ENCODE measurements at places on chromosomes 16 and 17.

DNA sequence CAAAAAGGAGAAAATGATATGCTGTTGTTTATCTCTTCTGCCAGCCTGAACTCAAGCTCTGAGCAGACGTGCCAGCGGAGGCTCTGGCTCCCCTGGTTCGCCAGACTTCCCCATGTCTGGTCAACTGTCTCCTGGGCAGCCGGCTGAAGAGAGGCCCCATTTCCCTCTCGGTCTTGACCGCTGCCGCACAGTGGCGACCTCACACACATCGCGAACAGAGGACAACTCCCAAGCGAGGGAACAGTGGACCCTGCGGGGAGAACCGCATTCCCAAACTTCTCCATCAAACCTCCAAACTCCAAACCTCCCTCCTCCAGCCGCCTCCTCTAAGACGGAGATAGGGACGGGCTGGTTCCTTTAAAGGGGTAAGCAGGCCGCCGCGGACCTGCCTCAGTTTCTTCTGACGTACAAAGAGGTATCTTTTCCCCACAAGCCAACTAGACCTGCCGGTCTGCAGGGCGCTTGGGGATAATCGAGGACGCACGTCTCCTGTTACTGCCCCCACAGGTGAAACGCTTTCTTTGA, 24.9 kb upstream of the RFFL start:
- no peak for DNase-seq

GRCh38 chr17:40363111-40363827, 1.3 kb downstream of the GJD3 start:
- DNase-seq = no peak

DNA sequence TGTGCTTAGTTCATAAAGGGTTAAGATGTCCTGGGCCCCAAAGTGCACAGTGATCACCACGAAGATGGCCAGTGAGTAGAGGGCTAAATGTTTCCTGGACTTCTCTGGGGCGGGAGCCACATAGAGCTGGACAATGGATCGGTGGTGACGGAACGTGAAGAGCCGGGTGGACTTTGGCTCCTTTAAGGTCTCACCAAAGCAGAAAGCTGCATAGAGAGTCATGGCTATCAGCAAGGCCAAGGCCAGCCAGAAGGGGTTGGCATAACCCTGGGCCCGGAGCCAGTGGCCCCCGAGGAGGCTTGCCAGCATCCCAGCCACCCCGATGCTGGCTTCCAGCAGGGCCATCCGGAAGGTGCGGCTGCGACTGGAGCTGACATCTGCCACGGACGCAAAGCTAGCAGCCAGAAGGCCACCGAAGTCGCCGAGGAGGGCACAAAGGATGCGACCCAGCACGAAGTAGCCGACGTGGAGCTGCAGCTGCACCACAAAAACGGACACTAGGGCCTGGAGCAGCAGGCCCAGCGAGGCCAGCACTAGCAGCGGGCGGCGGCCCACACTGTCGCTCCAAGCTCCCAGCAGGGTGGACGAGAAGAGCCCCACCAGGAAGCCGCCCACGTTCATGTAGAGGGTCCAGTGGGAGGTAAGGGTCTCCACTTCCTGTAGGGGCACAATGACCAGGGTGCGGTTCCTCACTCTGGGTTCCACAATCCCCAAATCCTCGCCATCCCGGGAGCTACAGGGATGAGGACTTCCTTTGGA, 1.0 kb downstream of the SLC46A1 start:
- DNase-seq = no peak

DNA sequence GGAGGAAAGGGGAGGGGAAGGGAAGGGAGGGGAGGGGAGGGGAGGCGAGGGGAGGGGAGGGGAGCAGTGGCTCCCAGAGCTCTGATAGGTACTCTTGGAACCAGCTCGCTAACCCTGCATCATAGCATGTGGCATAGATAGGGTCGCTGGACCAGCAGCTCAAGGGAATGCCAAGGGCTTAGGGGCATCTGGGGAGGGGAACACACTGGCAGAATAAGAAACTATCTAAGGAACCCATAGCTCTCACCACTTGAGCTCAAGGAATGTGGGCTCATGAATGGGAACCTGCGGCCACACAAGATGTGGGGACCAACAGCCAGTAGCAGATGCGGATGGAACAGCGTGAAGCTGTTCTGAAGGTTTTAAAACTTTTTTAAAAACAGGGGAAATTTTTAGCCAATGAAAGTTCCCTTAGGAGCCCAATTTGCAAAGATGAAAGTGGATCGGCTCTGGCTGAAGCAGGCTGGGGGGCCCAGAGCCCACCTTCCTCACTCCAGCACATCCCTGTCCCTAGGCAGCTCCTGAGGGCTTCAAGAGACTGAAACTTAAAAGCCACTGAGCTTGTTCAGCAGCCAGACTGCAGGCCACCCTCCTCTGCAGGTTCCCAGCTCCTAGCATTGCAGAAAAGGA, 46.9 kb downstream of the PIMREG start:
- no peak for DNase-seq

DNA sequence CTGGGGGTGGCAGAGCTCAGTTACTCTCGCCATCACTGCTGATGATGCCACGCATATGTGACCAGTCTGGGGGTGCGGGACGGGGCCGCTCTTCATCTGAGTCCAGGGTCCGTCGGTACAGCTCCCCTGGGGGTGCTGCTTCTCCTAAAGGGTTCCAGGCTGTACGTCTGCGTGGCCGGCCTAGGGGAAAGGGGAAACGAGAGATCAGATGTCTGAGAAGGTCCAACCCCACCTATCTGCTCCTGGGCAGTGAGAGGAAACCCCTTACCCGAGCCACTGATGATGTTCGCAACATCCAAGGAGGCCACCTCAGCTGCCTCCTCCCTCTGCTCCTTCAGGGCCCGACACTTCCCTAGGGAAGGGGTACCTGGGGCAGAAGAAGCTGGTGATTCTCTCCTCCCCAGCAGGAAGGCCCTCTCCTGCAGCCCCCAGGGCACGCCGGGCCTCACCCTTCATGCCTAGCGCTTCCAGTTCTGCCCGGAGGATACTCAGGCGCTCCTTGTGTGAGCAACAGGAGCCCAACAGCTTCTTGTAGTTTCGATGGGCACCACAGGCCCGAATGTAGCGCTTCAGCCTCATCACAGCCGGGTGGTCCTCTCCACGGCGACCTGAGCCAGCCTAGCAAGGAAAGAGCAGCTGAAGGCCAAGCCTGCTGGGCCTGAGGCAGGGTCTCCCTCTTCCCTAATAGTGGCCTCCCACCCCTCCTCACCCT, 2.1 kb downstream of the HIRIP3 start:
- DNase-seq = no peak

Data from stimulated activated naive CD4-positive, alpha-beta T cell (primary cell).